ENCODE measurements at places on chromosomes 5 and 9.

DNA sequence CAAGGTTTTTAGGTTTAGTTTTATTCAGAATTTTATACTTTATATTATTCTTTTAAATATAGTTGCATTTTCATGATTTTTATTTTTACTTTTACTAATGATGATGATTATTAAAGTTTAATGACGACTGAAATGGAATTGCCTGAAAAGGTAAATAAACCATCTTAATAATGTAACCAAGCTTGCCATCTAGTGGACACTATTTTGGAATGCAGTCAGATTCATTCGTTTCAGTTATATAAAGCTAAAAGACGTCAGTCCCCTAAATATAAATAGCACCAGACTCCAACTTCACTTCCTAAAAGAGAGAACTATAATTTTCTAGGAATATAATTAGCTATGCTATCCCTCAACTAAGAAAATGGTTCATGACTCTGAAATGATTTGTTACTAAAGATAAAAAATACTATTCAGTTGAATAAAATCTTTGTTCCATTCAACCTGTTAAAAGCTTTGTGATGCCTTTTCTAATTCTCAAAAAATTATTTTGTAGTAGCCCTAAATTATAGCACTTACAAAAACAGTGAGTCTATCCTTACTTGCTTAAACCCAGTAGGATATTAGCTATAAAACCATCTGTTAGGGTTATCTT lies 19.9 kb downstream of the ABITRAM start:
- DNase-seq: no peak

DNA sequence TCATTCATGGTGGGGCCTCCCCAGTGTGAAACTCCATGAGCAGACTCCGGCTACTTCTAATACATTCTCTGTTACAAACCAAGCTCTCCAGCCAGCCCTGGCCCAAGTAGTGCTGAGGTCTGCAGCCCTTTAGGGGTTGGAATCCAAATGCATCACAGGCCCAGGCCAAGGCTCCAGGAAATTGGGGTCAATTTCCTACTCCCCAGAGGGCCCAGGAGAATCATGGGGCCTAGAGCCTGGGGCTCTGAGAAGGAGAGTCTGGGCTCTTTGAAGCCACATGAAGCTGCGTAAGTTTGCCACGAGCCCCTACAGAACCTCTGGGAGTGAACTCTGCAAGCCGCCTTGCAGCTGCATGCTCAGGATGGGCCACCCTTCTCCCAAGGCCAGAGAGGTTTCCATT lies 206.4 kb downstream of the PAPPA start:
- DNase-seq: no peak

GRCh38 chr5:5826911-5827310 lies 404.4 kb downstream of the ICE1 start:
- DNase-seq: no peak

DNA sequence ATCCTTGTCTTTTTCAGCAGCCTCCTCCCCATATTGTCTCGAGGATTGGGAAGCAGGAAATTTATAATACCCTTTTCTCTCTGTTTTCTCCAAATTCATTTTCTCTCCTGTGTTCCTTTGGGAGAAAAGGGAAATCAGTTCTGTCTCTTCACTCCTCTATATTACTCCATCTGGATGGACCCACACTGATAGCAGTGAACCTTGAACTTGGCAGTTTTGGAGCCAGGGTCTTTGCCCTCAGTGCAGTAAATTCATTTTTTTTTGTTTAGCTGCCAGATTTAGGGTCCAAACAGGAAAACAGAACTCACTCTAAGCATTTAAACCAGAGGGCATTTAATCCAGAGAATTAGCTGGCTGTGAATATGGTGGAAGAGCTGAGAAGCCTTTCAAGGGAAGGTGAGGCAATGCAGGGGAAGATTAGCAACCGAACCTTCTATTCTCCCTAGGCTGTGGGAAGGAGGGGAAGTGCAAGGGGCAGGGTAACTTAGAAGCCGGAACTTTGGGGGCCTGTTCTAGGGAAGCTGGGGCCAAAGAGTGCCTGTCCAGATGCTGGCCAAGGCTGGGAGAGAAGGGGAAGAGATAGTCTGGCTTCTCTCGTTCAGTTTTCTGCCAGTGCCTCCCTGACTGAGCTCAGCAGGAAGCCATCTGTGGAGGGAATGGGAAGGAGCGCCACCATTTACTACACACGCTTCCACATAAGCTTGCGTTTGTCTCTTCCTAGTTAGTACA lies 16.3 kb upstream of the NPR2 start:
- DNase-seq: no peak

- DNase-seq: no peak
These were observed 43.4 kb downstream of the DPYSL3 start for GRCh38 chr5:147466360-147466980.

DNA sequence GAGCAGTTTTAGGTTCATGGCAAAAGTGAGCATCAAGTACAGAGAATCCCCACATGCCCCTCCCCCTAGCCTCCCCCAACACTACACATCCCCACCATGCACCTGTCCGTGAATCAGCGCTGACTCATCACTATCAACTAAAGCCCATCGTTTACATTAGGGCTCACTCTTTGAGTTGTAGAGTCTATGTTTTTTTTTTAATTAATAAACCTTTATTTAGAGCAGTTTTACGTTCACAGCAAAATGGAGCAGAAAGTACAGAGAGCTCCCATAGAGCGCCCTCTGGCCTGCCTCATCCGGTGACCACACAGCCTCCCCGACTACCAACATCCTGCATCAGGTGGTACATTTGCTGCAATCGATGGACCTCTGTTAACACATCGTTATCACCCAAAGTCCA lies 47.9 kb upstream of the UNC5A start:
- no peak for DNase-seq

GRCh38 chr5:72860499-72860898 lies 44.0 kb downstream of the TNPO1 start:
- no peak for DNase-seq

- DNase-seq: no peak
These were observed 269.2 kb downstream of the ACTL7B start for GRCh38 chr9:108586471-108587139.

DNA sequence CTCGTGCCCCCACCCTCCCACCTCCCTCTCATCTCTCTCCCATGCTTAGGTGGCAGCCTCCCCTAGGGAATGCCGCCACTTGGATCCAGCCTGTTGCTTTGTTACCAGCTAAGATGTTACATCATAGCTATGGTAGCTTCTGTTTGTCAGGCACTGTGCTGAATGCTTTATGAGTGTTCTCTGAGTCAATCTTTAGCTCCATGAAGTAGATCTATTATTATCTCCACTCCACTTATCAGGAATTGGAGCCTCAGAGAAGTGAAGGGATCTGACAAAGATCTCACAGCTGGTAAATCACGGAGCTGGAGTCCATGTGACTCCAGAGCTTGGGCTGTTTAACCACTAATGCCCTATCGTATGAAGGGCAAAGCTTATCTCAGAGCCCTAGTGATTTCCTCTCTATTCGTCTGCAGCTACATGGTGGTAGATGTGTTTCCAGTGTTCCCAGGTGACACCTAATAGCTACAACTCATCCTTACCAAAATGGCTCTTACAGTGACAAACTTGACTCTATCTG lies 54.1 kb downstream of the GARNL3 start:
- no peak for DNase-seq

DNA sequence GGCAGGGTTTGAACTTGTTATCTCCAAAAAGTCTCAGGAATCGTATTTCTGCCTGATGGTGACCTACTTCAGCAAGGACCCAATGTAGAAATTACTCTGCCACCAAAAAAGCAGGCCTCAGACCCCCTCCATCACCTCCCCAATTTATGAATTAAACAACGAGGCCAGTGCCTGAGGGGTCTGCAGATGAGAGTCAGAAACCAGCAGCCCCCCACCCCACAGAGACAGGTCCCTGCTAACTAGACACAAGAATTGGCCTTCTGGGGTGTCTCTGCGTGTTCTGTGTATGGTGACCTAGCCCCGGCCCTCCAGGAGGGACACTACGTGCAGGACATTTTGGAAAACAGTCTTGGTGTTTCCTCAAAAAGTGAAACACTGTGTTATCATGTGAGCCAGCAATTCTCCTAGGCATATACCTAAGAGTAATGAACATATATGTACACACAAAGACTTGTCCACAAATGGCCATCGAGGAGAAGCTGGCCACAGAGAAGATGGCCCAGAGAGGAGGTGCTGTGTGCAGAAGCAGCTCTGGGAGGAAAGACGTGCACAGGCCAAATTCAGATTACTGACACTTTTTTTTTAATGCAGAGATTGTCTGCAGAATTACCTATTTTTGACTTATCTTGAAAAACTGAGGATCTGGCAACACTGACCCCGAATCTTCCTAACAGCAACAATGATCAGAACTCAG lies 93.8 kb downstream of the ADAMTS2 start:
- peak; percentile 56 for DNase-seq

DNA sequence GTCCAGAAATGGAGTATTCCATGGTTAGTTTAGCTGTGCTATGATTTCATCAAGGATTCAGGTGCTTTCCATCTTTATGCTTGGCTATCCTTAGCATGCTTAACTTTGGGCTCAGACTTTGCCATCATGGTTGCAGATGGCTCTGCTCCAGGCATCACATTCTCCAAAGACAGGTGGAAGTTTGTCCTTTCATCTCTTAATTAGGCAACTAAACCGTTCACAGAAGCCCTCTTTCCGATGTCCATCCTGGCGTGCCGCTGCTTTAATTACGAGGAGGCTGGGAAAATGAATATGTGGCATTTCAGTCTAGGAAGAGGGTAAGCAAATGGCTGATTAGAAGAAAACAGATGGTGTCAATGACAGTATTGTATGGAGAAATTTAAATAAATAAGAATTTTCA lies 24.5 kb upstream of the APC start:
- no peak for DNase-seq

DNA sequence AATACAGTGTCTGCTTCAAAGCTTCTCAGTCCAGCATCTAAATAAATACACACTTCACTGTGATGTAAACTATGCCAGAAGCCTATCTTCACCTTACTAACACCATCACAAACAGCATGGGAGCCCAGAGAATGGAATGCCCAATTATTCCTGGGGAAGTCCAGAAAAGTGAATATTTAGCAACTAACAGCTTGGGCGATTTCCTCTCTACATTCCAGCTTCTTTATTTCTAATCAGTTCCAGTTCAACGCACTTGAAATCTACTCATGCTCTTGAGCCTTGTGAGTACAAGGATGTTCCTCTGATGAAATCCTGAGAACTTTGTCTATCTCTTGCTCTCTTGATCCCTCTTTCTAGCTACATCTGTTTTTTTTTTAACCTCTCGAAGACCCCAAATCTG lies 100.4 kb upstream of the C9orf72 start:
- no peak for DNase-seq

DNA sequence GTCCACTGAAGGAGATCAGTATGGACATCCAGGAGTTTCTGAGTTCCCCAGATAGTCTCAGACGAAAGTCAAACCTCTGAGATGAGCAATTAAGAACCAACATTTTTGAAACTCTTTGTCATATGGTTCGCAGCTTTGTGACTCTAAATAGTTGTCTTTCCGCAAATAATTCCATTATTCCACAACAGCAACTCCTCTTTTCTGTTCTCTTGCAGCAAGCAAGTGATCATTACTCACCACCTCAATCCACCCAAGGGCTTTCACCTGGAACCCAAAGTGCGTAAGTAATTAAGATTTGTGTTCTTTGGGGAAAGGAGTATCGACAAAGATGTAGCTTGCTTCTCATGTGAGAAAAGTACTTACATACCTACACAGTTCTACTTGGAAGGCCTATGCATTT lies 15.6 kb downstream of the MTX3 start:
- no peak for DNase-seq

DNA sequence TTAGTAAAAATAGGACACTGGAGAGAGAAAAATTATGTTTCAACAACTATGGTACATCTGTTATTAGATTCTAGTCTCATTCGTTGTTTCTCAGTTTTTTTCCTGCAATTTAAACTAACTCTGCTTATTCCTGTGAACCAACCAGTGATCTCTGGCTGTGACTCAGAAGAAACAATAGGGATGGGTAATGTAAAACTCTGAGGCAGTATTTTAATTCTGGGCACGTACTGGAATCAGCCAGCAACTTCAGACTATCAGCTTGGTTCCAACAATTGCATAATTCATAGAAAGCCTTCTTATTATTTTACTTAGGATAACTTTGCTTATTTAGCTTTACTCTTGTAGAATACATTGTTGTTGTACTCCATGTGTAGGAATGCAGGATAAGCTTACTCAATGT lies 28.8 kb downstream of the MLLT3 start:
- DNase-seq: no peak

- DNase-seq: no peak
These were observed 284.2 kb downstream of the SMARCA2 start for GRCh38 chr9:2299156-2299842.

DNA sequence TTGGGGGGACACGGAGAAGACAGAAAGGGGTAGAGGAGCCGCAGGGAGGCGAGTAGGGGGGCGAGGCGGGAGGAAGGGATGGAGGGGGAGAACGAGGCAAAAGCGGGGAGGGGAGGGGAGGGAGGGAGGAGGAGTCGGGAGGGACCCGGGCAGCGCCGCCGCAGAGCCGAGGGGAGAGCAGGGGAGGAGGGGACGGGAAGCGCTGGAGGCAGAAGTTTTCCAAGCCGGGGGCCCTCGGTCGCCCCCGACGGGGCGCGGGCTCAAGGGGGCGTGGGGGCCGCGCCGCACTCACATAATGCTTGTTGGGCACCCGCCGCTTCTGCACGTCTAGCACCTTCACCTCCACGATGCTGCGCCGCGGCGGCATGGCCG lies 353 bp downstream of the SH3PXD2B start:
- DNase-seq: peak; percentile 70

DNA sequence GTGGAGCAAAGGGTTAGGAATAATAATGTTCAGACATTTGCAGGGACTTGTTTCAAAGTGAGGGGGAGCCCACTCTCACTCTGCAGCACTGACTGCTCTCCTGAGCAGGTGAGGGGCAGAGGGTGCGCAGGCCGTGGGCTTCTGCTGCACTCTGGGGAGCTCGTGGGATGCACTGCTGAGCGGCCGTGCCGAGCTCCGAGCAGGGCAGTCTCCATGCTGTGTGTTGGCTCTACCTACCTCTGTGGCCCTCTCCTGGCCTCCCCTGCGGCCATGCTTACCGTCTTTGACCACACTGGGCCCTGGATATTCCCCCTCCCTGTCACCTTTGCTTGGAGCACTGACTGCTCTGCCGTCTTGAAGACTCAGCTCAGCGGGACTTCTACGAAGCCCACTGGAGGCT lies 33.7 kb downstream of the CRB2 start:
- no peak for DNase-seq

DNA sequence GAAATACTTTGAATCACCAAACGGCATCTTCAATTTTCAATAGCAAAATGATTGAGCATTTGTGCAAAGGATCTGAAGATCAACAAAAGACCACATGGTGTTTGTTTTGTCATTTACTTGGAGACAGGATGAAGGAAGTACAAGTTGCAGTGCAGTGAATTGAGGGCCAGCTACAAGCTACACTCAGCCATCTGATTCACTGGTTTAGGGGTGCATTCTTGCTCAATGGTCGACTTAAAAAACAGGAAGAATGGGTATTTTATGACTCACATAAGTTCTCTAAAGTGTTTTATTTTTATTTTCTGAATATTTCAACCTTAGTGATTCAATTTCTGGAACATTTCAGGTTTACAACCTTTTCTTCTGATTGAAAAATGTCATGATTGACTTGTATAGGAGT lies 412.1 kb upstream of the ADAMTSL1 start:
- DNase-seq: no peak

DNA sequence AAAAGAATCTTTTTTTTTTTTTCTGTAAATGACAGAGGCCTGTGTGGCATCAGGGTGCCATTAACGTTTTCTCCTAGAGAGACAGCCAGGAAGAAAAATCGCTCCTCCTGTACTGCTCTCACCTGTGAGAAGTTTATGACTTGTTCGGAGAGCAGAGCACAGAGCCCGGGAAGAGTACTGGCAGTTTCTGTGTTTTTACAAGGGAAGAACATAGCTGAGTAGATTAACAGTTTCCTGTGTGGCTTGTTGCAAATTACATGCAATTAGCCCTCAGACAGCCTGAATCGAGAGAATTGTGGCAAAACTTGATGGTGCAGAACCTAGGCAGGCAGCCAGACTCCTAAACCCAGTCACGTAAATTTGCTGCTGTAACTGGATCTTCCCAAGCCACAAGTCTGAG lies 32.1 kb downstream of the PRKACG start:
- DNase-seq: no peak
